Mammary microvascular endothelial cell (primary cell): ENCODE measurements at places on chromosomes 16 and 17. TPM values are rescaled to one million over a fixed set of nuclear protein-coding genes. Genes with fewer than 3 reads are reported as not detected.

Gene WFDC1
- not detected in 2 replicates for total RNA-seq

Gene B3GNT9
- 2.2 and 4.6 TPM in 2 replicates for total RNA-seq

Gene CDH5
- 715 and 798 TPM in 2 replicates for total RNA-seq

Gene SPATA22
- total RNA-seq = not detected in 2 replicates

Gene EMC8
- total RNA-seq = 62.0 and 66.9 TPM in 2 replicates

Gene HES7
- total RNA-seq = 0.13 and 6.6 TPM in 2 replicates
